ENCODE measurements at places on chromosomes 3 and 15.

DNA sequence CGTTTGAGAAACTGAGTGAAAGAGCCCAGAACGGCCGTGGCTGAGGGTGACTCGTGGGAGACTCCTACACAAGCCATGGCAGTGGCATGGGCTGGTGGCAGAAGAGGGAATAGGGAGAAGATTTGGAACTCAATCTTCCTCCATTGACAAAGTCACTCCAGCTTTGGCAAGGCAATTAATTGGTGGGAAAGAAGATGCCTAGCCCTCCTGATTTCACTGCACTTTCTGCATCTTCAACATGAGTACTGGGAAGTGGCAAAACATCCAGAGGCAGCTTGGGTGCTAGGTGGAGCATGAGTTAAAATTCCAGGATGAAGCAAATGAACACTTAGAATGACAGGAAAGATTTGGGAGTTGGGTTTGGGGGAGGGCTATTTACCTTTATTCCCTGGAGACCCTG is 1.4 kb upstream of the TGFBR2 start:
- DNase-seq = no peak

DNA sequence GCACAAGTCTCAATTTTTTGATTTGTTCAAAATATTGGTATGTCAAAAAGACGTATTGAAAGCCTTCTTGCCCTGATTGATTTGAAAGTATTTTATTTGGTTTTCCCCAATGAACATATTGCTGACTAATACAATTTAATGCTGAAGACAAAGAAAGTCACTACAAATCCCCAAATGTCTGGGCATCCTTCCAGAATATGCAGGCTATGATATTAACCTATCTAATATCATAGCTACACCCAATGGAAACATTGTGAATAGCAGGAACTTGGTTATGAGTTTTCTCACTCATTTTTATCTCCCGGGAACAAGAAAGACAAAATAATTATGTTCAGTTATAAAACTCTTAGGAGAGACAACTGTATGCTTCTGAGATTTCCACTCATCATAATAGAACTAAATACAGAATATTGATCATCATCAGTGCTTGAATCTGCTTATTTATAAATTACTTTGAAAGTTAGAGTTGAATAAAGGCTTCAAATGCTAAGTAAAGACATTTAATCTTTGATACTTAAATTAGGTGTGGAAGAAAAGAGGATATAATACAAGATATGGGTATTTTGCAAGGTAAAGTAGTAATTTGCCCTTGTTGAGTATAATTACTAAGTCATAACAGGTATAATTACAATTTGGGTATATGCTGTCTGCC is 483.9 kb downstream of the RBMS3 start:
- DNase-seq = peak; percentile 15

- DNase-seq = no peak
These were observed 127.8 kb upstream of the P2RY1 start for GRCh38 chr3:152706991-152707713.

GRCh38 chr3:15602146-15602536 is 596 bp downstream of the BTD start:
- no peak for DNase-seq

DNA sequence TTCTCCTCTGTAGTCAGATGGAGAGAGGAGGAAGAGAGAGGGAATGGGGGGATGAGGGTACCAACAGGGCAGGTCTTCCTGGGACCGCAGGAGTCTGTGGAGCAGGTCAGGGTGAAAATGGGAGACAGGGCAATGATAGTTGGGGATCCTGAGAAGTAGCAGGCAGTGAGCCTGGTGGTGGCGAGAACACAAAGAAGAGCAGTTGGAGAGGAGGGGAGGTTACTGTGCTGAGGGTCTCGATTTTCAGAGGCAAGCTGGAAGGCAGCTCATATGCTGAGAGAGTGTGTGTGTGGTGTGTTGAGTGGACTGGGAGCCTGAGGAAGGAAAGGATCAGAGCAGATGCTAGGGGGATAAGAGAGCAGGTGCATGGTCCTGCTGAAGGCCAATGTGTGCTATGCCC is 2.1 kb upstream of the DOCK3 start:
- no peak for DNase-seq

DNA sequence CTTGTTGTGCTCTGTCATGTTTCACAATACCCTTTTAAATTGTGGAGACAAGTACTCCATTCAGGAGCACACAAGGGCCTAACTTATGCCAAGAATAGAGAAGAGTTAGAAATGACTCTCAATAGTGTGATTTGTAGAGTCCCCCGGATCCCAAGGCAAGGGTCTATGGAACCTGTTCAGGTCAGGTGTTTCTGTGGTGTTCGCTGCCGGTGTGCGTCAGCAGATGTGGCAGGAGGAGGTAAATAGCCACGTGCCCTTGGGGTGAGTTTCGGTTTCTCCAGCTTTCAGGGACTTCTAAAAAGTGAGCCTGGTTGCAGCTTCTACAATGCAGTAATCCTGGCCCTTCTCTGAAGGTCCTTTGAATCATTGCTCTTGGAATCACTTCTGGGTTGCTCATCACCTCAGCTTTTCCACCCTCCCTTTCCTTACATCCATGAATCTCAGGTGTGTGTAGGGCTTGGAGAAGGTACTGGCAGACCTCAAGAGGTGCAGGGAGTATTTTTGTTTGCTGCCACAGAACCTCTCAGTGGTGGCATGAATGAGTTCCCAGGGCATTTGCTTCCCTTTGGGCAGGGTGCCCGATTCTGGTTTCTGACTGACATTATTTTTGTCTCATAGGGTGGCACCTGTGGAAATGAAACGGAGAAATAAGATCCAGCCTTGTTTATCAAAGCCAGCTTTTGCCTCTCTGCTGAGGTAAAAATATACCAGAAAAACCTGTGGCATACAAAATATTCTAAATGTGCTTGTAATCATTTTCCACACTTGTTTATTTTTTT is 7.3 kb downstream of the ST3GAL6 start:
- DNase-seq = no peak

GRCh38 chr3:13166243-13167063 is 93.2 kb upstream of the IQSEC1 start:
- no peak for DNase-seq

GRCh38 chr15:49145651-49146609 is 9.5 kb downstream of the COPS2 start:
- DNase-seq = peak; percentile 10

GRCh38 chr15:40439960-40440742 is 602 bp upstream of the BAHD1 start:
- DNase-seq = no peak

GRCh38 chr15:69515508-69515907 is 62.9 kb downstream of the RPLP1 start:
- DNase-seq = no peak

DNA sequence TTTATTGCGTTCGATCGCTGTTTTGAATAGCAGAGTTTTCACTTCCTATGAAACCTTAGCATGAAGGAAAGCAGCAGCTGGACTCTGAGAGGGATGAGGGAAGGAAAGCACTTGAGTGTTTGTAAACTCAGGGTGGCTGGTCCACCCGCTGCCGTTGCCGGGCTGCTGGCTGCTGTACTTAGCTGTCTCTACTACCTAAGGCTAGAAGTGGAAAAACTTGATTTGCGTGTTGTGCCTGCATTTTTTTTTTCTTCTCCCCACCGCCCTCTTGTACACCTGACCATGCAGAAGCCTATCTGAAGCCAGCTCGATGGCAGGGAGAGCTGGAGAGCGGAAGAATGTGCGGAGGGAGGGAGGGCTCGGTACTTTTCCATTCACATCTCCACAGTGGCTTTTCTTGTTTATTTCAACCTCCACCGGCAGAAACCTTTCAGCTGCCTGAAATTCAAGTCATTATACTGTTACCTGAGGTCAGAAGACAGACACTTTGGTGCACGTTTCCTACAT is 4.8 kb upstream of the BCL6 start:
- DNase-seq = no peak

DNA sequence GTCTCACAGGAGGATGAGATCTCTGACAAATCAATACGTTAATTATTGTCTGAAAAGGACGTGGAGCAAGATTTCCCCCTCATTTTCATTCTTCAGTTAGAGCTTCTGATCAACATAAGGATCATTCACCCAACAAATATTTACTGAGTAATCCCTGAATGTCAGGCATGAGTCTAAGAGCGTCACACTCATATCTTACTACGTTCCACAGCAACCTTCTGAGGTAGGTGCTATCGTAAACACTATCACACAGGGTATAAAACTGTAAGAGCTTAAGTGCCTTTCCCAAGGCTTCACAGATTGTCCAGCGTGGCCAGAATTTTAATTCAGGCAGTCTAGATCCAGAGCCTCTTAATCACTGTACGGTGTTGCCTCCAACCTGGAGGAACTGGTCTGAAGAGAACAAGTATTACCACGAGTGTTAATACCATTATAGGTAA is 10.6 kb upstream of the TM4SF1 start:
- no peak for DNase-seq

GRCh38 chr3:42229942-42230688 is 35.9 kb downstream of the CCK start:
- DNase-seq = no peak

Data from NCI-H1436 (cell line).